Activated naive CD8-positive, alpha-beta T cell treated with anti-CD3 and anti-CD28 coated beads, Interleukin-2, amount 10 ng/mL, durations not matched to agents 7 days and 5 days (primary cell): ENCODE measurements at places on chromosomes 5 and 9. TPM values are rescaled to one million over a fixed set of nuclear protein-coding genes. Genes with fewer than 3 reads are reported as not detected.

- DNase-seq: no peak
Measured at GRCh38 chr5:14165375-14166106, 22.4 kb downstream of the TRIO start.

DNA sequence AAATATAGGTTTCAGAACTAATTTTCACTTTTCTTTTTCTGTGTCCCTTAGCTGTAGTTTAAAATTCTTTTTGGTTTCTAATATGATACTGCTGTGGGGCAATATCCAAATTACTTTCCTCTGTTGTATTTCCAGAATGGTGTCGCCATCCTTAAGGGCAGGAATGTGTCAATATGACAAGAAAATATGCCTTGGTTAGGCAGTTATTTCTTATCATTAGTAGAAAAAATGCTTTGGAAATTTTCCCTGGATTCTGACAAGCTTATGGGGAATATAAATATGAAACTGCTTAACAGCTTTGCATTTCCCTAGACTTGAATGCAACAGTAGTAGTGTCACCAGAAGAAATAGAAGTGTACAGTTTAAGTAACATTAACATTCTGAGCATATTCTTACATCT, 29.4 kb downstream of the ANKRD34B start:
- DNase-seq: no peak

- peak; percentile 75 for DNase-seq
Measured at GRCh38 chr5:181160152-181160754, 12.9 kb downstream of the OR2V2 start.

DNA sequence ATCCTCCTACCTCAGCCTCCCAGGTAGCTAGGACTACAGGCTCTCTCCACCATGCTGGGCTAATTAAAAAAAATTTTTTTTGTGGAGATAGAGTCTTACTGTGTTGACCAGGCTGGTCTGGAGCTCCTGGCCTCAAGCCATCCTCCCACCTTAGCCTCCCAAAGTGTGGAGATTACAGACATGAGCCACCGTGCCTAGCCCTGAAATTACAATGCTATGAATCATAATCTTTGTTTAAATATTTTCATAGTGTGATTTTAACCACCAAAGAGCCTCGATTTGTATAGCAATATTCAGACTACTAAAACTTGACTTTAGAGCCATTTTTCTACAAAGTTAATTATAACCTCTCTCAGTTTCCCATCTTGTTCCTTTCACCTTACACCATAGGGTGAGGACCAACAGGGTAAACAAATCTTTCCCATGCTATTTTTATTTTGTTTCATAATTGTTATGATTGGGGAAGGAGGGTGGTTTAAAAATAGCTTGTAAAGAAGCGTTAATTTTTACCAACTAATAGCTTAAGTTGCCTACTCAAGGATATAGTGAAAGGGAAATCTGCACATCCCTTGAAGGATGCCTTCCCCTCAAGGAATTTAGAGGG, 32.7 kb downstream of the UBE2D2 start:
- no peak for DNase-seq

GRCh38 chr9:108479989-108480652, 375.7 kb downstream of the ACTL7B start:
- DNase-seq: no peak

DNA sequence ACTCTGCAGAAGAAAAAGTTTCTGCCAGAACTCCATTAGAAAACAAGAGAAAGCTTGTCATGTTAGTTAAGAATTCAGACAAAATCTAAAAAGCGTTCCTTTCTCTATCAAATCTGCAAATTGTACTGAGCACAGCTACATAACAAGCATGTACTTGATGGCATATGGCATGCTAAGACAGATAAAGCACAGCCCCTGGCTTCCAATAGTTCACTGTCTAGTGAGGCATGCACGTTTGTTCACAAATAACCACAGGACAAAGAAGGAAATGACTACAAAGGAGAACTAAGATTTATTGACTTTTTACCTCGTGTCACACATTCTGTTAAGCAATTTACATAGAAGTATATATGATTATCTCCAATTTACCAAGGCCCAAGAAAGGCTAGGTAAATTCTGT, 518.2 kb upstream of the TLE4 start:
- no peak for DNase-seq

- peak; percentile 34 for DNase-seq
Measured at GRCh38 chr9:81620002-81620390, 69.4 kb downstream of the TLE1 start.

- DNase-seq: no peak
Measured at GRCh38 chr5:107655831-107656230, 14.9 kb downstream of the EFNA5 start.

The PCDHB2 gene
- not detected for total RNA-seq

- no peak for DNase-seq
Measured at GRCh38 chr5:90440644-90441043, 31.1 kb upstream of the CETN3 start.

DNA sequence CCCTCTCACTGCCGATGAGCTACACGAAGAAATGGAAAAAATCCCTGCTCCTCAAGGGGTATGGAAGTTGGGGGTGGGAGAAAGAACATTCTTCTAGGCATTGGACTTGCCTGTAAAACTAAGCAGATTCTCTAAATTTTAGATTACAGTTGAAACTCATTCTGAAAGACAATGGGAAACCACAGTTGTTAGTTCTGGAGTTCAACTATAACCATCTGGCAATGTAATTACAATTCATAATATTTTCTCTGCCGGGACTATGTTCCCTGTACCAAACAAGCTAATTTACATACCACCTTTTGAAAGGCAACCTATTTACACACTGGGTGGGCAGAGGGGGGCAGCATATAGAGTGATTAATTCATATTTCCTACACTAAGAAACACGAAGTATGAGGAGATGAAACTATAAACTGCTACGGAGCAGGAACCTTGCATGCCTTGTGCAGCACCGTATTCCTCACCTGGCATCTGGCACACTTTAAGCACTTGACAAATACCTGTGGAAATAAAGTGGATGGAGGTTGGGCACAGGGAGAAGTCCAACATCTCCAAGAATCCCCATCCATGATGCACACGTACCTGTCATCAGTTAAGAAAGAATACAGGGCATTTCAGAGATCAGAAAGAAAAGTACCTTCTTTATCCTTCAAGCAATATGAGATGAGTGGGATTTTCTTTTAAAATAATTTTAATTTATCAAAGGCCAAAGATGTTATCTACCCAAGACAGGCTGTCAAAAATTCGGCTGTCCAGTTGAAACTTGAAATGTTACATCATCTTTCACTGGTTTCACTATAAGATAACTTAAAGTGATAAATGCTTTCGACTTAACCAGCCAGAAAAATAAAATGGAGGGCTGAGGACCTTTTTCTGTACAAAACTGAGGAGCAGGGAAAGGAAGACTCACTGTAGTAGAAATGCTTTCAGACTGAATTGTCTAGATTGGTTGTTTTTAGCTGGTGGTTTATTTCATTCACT, 54.2 kb downstream of the SSBP2 start:
- no peak for DNase-seq

The PRR16 gene
- total RNA-seq: not detected

The SMIM32 gene
- not detected for total RNA-seq
